ENCODE measurements at places on chromosomes 12 and 14.

GRCh38 chr12:117284140-117284539, 77.3 kb downstream of the NOS1 start:
- no peak for DNase-seq
- no peak overlapping the region for H3K4me3 ChIP-seq
- H3K36me3 ChIP-seq, result no peaks in the 10 kb centered on the region
- no peaks in the 10 kb centered on the region for H3K4me1 ChIP-seq
- no peak overlapping the region for H3K27ac ChIP-seq
- H3K27me3 ChIP-seq, result no peaks in the 10 kb centered on the region

- no peaks in the 10 kb centered on the region for H3K4me1 ChIP-seq
- H3K36me3 ChIP-seq, result no peaks in the 10 kb centered on the region
- no peaks in the 10 kb centered on the region for H3K27me3 ChIP-seq
- no peak for DNase-seq
- no peak overlapping the region for H3K4me3 ChIP-seq
Measured at GRCh38 chr14:65972891-65973290, 513.3 kb upstream of the CCDC196 start.

GRCh38 chr12:80413462-80413861, 30.6 kb upstream of the PTPRQ start:
- H3K27me3 ChIP-seq, result no peaks in the 10 kb centered on the region
- no peak overlapping the region for H3K27ac ChIP-seq
- no peak for DNase-seq
- H3K36me3 ChIP-seq, result no peaks in the 10 kb centered on the region
- no peak overlapping the region for H3K4me3 ChIP-seq

DNA sequence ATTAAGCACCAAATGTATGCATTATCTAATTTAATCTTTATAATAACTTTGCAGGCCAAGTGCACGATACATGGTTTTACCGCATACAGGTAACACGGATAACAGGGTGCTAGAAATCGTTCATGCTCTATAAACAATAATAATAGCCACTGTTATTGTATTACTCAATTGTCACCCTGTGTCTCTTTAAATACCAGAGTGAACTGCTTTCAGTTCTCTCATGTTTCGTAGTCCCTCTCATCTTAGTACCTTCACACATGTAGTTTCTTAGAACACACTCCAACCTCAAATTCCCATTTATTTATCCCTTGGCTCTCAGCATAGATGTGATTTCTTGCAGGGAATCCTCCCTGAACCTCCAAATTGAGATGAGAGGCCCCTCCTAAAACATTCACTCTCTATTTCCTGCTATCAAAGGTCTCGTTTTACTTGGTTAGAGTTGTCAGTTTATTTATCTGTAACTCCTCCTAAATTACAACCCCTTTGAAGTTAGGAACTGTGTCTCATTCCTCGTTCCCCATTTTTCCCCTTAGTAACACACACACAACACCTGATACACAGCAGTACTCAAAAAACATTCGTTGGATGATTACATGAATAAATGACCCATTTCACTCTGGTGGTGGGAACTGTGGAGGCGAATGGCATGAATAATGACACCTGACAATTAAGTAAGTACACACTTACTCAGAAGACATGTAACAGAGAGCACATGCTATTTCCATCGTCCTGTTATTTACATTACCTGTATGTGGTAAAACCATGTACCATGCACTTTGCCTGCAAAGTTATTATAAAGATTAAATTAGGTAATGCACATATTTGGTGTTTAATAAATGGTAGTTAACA, 134.6 kb downstream of the BTG1 start:
- H3K27ac ChIP-seq, result no peak overlapping the region
- H3K4me1 ChIP-seq, result no peaks in the 10 kb centered on the region
- DNase-seq, result no peak
- H3K36me3 ChIP-seq, result no peaks in the 10 kb centered on the region
- H3K4me3 ChIP-seq, result no peak overlapping the region

GRCh38 chr12:51219322-51219721, 1.5 kb upstream of the POU6F1 start:
- DNase-seq, result no peak
- H3K27me3 ChIP-seq, result no peaks in the 10 kb centered on the region
- H3K4me1 ChIP-seq, result peaks cover 14% of the 10 kb centered on the region
- peak overlapping the region; percentile 83 for H3K27ac ChIP-seq
- H3K4me3 ChIP-seq, result no peak overlapping the region
- no peaks in the 10 kb centered on the region for H3K36me3 ChIP-seq

DNA sequence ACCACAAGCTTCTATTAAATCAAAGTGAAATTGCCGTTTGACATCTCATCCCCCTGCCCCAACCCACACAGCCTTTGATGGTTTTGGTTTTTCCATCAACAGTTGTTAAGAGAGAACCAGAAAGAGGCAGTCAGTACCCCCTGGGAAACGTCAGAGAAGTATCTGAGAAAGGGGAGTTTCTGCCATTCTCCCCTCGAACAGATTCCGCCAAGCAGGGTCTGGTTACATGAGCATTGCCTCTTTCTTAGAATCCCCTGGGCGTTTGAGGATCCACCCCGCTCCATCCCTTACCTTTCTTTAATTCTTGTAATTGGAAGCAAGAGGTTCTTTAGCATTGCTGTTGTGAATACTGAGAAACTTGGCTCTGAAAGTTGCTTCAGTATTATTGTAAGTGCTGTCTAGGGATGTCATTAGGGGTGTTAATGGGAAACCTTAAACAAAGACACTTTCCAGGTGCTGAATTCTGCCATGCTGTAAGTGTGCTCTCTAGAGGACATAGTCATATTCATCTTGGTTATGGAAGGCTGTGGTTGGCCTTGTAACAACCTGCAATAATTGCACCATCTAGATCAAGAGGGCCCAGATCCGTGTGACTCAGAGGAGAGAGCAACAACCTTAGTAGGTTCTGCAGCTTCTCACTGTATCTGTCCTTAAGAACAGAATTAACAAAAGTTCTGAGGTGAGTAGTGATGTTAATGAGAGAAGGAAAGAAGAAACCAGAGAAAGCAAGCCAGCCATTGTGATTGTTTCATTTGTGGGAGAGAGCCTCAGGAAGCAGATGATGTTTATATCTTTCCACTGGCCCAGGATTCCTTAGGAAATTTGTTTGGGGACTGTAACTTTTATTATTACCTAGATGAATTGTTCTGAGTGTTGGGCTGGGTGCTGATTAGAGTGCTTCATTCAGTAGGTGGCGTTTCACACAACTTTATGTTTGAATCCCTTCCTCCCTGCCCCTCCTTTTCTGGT, 9.0 kb downstream of the TMBIM6 start:
- no peaks in the 10 kb centered on the region for H3K27me3 ChIP-seq
- H3K27ac ChIP-seq, result peak overlapping the region; percentile 35
- peak; percentile 46 for DNase-seq
- peaks cover 31% of the 10 kb centered on the region for H3K4me1 ChIP-seq
- H3K4me3 ChIP-seq, result no peak overlapping the region

DNA sequence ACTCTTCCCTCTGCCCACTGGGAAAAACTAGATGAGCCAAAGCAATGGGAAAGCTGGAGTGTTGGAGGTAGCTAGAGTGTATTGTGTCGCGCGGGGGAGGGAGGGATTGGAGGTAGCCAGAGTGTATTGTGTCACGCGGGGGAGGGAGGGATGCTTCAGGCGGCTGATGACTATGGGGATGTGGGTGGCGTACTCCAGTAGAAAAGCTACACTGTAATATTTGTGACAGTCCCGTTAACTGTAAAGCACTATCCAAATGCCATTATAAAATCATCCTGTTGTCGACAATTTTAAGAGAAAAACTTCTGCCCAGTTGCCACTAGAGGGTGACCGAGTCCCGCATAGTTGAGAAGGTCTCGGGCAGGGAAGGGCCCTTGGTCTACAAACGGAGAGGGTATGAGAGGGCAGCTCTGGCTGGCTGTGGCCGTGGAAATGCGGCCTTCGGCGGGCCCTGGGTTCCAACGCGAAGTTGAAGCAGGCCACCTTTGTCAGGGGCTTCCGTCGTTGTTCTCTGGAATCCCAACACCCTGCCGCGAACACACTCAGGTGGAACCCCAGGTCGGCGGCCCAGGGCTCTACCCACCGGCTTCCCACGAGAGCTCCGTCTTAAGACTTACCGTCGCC, 15.1 kb upstream of the PLEK2 start:
- H3K4me3 ChIP-seq, result no peak overlapping the region
- no peaks in the 10 kb centered on the region for H3K27me3 ChIP-seq
- H3K4me1 ChIP-seq, result peaks cover 25% of the 10 kb centered on the region
- DNase-seq, result peak; percentile 91

DNA sequence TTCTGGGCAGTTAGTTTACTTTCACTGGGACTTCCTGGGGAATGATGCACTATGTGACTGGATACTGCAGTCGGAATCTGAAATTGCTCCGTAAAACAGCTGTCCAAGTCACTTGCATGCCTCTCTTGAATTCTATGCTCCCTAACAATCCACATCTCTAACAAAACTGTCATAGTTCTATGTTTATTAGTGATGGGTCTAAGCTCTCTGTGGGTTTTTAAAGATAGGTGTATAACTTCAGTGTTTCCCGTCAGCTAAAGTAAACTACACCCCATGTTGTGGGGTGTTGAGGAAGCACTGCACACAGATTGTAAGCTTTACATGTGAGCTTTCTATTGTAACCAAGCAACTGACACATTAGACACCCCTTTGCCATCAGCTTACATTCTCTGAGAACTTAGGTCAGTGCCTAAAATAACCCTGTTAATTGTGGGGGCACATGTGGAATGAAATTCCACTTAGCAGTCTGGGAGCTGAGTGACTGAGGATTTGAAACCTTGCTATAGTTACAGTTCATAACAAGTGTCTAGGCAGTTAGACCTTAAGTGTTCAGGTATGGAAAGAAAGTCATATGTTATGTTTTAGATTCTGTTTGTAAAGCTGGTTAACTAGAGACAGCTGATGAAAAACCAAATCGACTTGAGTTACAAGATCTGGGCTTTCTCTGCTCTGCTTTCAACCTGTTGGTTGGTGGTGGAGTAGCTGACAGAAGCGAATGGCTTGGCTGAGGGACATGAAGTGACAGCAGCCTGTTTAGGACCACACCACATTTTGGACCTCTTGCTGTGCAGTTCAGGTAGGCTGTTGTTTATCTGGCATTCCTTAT, 165.7 kb downstream of the AKAP6 start:
- DNase-seq, result no peak
- H3K27me3 ChIP-seq, result no peaks in the 10 kb centered on the region
- peaks cover 15% of the 10 kb centered on the region for H3K4me1 ChIP-seq

DNA sequence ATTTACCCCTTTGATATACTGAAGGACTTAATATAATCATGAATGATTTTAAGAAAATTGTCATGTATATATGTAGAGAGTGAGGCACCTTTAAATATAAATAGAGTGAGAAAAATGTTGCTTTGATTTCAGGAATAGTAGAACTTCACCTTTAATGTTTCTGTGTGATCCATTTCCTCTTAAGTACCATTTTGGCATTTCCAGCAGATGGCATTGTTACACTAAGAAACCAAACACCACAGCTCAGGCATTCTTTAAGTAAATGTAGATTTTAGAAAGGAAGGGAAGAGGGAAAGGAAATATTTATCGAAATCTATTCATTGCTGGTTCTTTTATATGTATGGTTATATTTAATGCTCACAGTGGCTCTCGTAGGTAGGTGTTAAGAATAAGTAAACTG, 556.7 kb upstream of the FBXO33 start:
- peak; percentile 71 for DNase-seq
- no peaks in the 10 kb centered on the region for H3K27me3 ChIP-seq
- H3K36me3 ChIP-seq, result no peaks in the 10 kb centered on the region
- H3K4me1 ChIP-seq, result no peaks in the 10 kb centered on the region
- no peak overlapping the region for H3K4me3 ChIP-seq
- H3K27ac ChIP-seq, result no peak overlapping the region

- no peaks in the 10 kb centered on the region for H3K36me3 ChIP-seq
- peaks cover 43% of the 10 kb centered on the region for H3K4me1 ChIP-seq
- no peaks in the 10 kb centered on the region for H3K27me3 ChIP-seq
- peak overlapping the region; percentile 96 for H3K4me3 ChIP-seq
Measured at GRCh38 chr12:50505675-50506530, 1.1 kb downstream of the DIP2B start.
